Inflammatory macrophage (primary cell): ENCODE measurements at places on chromosomes 16 and 17.

DNA sequence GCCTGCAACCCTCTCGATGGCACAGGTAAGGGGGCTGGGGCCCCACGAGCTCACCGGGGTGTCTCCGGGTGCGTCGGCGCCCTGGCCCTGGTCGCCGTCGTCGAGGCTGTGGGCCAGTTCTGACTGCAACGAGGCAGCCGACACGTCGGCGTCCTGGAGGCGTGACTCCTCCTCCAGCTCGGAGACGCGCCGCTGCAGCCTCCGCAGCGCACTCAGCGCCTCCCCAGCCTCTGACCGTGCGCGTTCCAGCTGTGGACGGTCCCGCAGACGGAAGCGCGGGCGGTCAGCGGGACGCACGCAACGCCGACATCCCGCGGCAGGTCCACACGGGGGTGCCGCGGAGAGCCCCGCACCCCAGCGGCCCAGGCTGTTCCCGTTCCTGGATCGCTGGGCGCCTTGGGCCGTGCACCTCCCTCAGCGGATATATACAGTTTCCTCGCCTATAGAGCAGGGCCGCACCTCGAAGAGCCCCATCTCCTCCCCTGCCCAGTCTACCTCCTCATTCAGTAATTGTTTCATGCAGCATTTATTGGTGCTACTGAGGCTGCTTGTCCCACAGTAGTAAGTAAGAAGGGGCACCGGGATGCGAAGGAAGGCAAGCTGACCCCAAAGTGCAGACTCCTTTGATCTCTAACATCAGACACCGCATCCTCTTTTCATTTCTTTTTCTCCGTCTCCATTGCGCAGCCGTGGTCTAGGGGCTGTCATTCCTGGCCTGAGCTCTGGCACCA, 5.8 kb downstream of the THOC6 start:
- DNase-seq = peak; percentile 59

GRCh38 chr17:77288115-77288619, 147.4 kb downstream of the SEC14L1 start:
- no peak for DNase-seq

GRCh38 chr17:13735444-13735843, 133.7 kb upstream of the HS3ST3A1 start:
- no peak for DNase-seq

GRCh38 chr16:69930117-69930776, 20.9 kb upstream of the CLEC18A start:
- DNase-seq = peak; percentile 36

DNA sequence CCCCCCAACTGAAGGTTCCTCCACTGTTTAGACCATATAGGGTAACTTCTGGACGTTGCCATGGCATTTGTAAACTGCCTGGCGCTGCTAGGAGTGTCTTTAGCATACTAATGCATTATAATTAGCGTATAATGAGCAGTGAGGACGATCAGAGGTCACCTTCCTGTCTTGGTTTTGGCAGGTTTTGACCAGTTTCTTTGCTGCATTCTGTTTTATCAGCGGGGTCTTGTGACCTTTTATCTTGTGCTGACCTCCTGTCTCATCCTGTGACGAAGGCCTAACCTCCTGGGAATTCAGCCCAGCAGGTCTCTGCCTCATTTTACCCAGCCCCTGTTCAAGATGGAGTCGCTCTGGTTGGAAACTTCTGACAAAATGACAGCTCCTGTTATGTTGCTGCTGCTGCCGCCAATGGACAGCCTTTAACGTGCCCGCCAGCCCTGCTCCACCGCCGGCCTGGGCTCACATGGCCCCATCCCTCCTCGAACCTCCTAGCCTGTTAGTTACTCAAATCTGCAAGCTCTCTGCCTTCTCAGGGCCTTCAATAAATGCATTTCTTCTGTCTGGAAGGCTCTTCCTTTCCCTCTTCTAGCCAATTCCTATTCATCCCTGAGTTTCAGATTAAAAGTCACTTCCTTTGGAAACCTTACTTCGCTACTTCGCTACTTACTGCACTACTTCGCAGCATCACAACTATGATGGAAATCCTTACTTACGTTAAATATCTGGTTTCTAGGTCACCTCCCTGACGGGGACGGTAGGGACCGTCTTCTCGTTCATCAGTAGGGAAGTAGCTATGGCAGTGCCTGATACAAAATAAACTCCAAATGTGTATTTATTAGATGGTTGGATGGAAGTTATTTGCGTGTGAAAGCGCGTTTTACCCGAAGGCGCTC, 640 bp upstream of the NAGLU start:
- no peak for DNase-seq

DNA sequence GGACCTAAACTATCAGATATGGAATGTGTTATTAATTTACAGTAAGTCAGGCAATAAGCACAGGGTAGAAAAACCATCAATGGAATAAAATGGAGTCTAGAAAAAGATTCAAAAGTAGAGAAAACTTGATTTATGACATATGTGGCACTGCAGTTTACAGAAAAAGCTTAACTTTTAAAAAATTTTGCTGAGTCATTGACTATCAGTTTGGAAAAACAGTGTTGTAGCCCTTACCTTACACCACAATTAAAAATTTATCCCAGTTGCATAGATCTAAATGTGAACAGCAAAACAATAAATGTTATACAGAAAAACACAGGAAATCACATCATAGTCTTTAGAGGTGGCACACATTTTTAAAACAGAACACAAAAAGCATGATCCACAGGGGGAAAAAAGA, 108.5 kb downstream of the USP22 start:
- DNase-seq = no peak

GRCh38 chr16:1070864-1071408, 1.6 kb upstream of the SSTR5 start:
- DNase-seq = no peak

DNA sequence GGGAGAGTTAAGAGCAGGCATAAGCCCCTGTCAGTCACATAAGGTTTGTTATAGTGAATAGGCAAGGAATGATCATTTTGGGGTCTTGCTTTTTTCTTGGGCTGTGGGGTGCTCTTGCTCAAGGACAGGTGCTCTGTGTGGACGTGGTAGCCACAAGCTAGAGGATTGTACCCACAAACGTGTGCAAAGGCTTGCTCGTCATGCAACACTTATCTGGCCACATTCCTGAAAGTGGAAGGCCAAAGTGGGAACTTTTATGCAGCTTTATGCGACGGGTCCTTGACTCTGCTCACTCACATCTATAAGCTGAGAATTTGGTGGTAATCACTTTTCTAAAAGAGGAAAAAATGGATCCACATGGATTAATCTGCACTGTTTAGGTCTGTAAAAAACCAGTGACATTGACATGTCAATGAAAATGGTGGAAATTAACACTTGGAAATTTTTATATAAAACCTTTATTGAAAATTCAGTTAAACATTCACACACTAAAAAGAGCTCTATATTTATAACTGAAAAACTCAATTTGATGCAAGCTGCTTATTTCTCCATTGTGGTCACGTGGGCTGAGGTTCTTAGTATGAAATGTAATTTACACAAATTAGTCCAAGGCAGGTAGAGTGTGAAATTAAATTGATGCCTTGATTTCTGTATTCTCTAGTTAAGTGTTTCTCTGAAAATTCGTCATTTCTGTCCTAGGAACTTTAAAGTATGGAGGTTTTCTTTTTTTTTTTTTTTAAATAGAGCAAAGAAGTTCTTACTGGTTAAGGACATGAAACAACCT, 162.3 kb downstream of the MSI2 start:
- no peak for DNase-seq

- no peak for DNase-seq
Observed at GRCh38 chr16:11074131-11074530, 129.8 kb downstream of the CLEC16A start.

DNA sequence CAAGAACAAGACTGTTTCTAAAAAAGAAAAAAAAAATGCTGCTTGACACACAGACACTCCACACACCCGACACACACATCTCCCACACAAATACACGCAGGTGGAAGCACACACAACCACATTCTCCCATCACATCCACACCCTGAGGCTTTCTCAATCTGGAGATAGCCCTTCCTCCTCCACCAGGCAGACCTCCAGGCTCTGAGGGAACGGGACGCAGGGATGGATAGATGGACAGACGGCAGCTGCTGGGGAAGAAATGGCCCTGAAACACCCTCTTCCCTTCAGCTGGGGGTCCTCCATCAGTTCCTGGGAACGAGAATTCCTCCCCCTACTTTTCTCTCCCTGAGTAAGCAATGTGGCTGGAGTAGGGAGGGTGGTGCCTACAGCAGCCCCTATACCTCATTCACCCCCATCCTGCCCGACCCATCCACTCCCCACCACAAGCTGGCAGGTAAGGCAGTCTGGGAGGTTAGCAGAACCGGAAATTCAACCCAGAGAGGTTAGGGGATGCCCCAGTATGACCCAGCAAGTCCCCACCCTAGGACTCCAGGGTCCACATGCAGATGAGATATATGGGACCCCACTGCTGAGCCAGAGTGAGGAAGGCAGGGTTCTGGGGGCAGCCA, 4.1 kb upstream of the LITAFD start:
- DNase-seq = no peak

- no peak for DNase-seq
Observed at GRCh38 chr16:74455213-74455612, 33.9 kb upstream of the CLEC18B start.

DNA sequence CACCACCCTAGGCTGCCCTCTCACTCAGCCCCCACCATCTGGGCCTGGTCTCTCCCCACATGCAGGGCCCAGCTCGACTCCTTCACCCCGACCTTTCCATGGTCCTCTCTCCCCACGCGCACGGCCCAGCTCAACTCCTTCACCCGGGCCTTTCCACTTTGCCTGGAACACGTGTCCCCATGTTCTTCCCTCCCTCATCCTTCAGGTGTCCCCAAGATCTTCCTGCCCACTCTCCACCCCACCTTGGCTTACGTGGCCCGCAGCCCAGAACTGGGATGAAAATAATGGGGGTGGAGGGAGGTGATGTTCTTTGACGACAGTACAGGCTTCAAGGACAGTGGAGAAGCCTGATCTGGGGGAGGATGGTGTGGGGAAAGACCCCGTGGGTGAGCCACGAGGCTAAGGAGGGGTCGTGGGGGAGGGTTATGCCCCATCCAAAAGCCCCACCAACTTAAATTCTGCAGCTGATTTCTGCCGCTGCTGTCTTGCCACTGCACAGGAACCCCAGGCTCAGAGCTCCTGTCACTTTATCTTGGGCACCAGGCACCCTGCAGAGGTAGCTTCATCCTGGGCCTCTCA, 9.9 kb upstream of the MEAK7 start:
- DNase-seq = no peak

DNA sequence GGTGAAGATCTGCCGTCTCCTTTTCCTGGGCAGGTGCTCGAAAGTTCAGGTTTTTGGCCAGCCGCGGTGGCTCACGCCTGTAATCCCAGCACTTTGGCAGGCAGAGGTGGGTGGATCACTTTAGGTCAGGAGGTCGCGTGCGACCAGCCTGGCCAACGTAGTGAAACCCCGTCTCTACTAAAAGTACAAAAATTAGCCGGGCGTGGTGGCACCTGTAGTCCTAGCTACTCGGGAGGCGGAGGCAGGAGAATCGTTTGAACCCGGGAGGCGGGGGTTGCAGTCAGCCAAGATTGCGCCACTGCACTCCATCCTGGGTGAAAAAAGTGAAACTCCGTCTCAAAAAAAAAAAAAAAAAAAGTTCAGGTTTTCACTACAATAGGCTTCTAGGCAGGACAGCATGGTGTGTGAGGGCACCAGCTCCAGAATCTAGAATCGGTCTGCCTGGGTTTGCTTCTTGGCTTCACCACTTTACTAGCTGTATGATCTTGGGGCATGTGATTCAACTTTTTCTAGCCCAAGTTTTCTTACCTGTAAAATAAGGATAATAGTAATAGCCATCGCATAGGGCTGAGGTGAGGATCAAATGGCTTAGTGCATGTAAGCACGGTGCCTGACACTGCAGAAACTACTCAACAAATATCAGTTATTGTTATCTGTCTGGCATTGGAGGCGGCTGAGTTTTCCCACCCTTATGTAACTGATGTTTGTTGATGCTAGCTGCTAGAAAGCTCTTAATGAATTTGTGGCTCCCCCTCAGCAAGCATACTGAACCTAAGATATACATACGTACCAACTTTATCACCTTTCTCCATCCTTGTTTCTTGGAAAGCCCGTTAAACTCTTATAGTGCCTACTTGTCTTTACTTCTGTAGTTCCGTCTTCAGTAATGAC, 1.3 kb downstream of the PSMD12 start:
- DNase-seq = no peak

DNA sequence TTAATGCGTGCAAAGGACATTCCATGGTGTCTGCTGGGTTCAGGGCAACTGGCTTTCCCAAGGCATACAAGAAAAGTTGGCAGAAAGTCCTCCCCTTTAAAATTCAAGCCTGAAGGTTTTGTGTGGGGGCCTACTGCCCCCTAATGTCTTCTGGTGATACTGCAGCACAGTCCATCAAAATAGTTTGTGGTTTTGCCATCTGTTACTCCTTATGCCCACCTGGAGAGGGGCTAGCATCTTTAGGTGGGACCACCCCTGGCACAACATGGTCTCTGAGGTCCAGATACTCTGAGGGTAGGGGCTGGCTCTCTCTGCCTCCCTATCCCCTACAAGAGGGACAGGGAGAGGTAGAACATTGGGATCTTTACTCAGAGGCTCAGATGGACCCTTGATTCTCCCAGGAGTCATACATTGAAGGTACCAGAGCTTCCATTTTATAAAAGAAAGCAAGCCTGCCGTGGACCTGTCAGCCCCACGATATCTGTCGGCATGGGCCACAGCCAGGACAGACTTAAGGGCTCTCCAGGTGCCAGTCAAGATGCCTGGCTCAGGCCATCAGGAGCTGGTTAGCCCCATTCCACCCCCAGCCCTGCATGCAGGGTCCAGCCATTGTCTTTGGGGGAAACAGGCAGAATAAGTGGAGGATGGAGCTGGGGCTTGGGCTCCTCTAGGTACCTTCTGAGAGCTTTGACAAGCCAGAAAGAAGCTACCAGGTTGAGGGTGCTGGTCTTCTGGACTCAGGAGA, 6.3 kb downstream of the ESRP2 start:
- peak; percentile 38 for DNase-seq

- DNase-seq = no peak
Observed at GRCh38 chr17:48127371-48128051, 19.9 kb downstream of the SNX11 start.

GRCh38 chr17:21476867-21477266, 100.7 kb downstream of the KCNJ12 start:
- DNase-seq = no peak

DNA sequence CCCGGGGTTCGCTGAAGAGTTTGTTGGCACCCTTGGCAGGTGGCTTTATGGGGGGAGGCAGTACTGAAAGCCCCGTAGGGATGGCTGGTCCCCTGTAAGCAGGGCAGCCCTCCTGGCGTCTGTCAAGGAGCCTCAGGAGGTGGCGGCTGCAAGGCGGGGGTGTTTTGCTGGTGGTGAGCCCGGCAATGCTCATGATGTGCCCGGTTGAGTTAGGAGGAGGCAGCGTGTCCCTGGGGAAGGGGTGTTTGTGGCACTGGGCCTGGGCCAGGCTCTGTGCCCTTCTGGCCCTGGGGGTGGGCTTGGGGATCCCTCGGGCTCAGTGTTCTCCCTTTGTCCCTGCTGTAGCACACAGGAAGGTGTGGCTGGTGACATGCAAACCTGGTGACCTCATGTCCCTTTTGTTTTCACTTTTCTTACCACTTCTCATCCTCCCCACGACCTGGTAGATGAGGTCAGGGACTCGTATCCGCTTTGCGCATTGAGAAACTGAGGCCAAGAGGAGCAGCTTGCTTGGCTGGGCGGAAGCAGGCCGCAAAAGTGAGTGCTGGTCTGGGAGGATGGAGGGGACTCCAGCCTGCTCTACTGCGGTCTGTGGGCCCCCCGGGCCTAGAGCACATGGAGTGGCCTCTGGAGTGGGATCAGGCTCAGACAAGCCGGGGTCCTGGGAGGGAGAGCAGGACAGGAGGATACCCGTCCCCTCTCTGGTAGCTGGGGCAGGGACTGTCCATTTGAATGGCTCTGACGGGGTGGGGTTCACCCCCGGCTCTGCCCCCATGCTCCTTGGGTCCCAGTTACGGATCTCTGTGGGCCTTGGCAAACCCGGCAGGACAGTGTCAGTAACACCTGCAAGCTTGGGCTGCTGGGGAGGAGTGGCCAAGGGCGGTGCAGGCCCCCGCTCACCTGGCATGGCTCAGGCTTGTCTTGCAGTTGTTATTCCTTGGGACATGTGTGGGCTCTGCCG, 2.2 kb downstream of the SNN start:
- DNase-seq = no peak
